AG09309 (cell line): ENCODE measurements at places on chromosomes 13 and 19.

DNA sequence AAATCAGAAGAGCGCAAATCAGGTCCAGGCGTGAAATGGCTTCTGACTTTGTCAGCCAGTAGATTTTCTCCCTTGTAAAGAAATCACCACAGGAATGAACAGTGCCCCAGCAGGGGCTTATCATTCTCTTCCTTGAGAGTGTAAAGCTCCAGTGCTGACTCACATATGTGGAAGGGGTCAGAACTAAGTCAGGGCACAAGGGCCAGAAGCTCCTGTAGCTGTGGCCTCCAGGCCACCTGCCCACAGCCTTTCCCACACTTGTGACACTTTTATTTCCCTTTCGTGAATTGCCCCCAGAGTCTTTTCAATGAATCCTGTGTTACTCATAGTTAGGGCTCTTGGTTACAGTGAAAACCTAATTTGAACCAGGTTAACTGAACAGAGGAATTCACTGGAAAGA is 99.6 kb downstream of the SUCLA2 start:
- DNase-seq: peak; percentile 78

- DNase-seq: no peak
Measured at GRCh38 chr13:71374471-71375049, 492.4 kb downstream of the DACH1 start.

DNA sequence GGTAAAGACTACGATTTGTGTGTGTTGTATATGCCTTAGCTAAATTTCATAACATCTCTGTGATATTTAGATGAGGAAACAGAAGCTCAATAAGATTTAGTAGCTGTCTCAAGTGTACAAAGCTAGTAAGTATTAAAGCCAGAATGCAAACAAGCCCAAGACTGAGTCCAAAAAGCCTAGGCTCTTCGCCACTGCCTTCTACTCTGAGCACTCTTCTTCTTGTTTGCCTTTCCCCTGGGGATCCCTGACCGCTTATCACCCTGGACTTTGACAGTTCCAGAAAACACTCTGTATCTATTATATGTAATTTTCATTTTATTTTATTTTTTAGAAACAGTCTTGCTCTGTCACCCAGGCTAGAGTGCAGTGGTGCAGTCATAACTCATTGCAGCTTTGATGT is 5.8 kb downstream of the TM9SF2 start:
- DNase-seq: no peak

DNA sequence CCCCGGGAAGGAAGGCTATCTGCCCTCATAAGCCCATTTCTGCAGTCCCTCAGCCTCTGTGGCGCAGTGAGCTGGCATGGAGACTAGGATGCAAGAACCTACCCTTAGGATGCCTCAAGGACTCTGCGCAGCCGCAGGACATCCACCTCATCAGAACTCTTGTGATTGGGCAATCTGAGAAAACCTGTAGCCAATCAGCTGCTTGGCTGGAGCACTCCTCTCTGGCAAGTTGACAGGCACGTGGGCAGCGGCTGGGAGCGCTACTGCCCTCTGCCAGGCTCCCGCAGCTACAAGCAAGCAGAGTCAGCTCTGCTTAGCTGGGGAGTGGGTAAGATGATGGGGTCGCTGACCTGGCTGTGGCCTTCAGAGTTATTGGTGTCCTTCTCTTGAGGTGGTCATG is 1.5 kb upstream of the ECSIT start:
- DNase-seq: no peak

GRCh38 chr13:98875146-98875729 is 102.6 kb downstream of the DOCK9 start:
- no peak for DNase-seq

- DNase-seq: no peak
Measured at GRCh38 chr19:28680111-28680510, 532.8 kb downstream of the UQCRFS1 start.

DNA sequence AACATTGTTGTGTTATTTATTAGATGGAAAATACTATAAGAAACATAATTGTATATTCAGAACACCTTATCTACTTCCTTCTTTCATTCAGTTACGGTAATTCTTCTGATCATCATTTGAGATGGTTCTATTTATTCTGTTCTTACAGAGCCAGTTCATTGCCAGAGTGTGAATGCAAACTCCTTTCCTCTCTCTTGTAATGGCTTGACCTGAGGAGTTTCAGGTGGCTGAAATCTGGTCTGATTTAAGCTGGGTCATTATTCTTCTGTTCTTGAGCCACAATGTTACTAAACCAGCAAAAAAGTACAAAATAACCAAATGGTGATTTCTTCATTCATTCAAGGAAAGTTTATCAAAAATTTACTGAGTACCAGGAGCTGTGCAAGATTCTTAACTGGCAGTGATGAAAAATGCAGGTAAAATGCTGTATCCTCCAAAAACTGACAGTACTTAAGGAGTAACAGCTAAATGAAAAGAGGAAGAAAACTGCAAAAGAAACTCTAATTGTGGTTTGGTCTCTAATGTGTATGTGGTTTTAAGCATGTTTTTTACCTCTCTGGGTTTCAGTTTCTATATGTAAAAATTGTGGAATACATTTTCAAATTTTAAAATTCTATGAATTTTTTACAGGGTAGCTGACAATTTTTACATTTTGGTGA is 182.4 kb upstream of the UFM1 start:
- DNase-seq: no peak

- DNase-seq: no peak
Measured at GRCh38 chr19:31511098-31511497, 161.9 kb upstream of the TSHZ3 start.

GRCh38 chr13:42617221-42617620 is 43.3 kb downstream of the TNFSF11 start:
- DNase-seq: no peak

GRCh38 chr19:48417421-48417820 is 24.0 kb downstream of the GRIN2D start:
- DNase-seq: no peak

DNA sequence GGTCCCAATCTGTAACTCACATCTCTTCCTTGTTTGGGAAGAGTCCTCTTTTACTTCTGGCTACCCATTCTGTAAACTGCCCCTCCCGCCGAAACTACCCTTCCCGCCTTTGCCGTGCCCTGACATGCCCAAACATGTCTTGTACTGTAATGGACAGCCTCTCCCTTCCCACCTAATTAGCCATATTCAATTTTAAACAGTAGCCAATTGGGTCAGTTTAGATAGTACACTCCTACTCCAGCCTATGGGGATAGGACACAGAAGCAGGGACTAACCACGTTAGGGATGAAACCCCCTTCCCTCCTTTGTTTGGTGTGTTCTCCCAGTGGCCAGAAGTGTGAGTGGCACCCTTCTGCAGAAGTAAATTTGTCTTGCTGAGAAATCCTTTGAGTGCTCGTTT is 34.2 kb downstream of the SACS start:
- DNase-seq: no peak

GRCh38 chr19:1465191-1466016 is 13.6 kb downstream of the C19orf25 start:
- peak; percentile 18 for DNase-seq

- no peak for DNase-seq
Measured at GRCh38 chr19:46635920-46636761, at the start of gene GNG8. Gene GNG8, minus strand, starts transcription at chr19:46636202. Its CDS starts 1,520 bp downstream, at chr19:46634682.

GRCh38 chr13:102571075-102571474 is 25.7 kb upstream of the TPP2 start:
- DNase-seq: no peak

- no peak for DNase-seq
Measured at GRCh38 chr19:1055028-1055425, 11.9 kb upstream of the ARHGAP45 start.

GRCh38 chr19:47330466-47330869 is 1.5 kb upstream of the C5AR2 start:
- DNase-seq: no peak

DNA sequence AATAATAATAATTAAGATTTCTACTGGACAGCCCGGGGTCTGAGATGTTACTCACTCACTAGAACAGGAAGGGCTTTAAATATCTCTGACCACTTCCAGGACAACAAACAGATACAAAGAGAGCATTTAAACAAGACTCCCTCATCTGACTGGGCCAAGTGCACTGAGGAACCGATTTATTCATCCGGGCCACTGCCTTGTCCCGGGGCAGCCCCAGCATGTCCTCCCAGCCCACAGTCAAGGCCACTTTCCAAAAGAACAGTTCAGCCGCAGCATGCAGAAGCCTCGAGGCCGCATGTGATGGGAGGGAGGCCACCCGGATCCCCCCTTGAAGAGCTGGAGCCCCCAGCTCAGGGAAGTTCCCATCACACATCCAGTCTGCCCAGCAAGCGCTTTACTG is 30.5 kb downstream of the MLLT1 start:
- no peak for DNase-seq

- no peak for DNase-seq
Measured at GRCh38 chr13:58051807-58052375, 420.3 kb downstream of the PCDH17 start.

- no peak for DNase-seq
Measured at GRCh38 chr13:82597747-82598146, 1284.5 kb downstream of the SLITRK1 start.

- peak; percentile 74 for DNase-seq
Measured at GRCh38 chr13:39527961-39528660, 74.9 kb downstream of the LHFPL6 start.

DNA sequence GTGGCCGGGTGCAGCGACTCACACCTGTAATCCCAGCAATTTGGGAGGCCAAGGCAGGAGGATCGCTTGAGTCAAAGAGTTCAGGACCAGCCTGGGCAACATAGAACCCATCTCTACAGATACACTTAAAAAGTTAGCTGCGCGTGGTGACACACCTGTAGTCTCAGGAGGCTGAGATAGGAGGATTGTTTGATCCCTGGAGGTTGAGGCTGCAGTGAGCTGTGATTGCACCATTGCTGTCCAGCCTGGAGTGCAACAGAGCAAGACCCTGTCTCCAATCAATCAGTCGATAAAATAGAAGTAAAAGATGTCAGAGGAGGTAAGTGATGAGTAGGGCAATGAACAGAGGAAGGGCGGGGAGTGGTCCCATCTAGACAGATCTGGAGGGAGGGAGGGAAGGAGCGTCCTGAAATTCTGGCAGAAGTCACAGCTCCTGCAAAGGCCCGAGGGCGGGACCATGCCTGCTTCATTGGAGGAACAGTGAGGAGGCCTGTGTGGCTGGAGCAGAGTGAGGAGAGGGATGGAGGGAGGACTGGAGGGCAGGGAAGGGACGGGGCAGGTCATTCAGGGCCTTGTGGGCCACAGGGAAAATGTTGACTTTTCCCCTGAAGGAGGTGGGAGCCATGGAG is 9.7 kb downstream of the SMIM24 start:
- DNase-seq: no peak
